ENCODE measurements at places on chromosomes 1 and 21. TPM values are rescaled to one million over a fixed set of nuclear protein-coding genes. Genes with fewer than 3 reads are reported as not detected.

GRCh38 chr1:216175714-216176113, 247.5 kb downstream of the USH2A start:
- H3K4me3 ChIP-seq = no peak overlapping the region
- H3K27ac ChIP-seq = no peak overlapping the region
- no peak for DNase-seq
- no peaks in the 10 kb centered on the region for H3K4me1 ChIP-seq
- H3K27me3 ChIP-seq = no peaks in the 10 kb centered on the region

DNA sequence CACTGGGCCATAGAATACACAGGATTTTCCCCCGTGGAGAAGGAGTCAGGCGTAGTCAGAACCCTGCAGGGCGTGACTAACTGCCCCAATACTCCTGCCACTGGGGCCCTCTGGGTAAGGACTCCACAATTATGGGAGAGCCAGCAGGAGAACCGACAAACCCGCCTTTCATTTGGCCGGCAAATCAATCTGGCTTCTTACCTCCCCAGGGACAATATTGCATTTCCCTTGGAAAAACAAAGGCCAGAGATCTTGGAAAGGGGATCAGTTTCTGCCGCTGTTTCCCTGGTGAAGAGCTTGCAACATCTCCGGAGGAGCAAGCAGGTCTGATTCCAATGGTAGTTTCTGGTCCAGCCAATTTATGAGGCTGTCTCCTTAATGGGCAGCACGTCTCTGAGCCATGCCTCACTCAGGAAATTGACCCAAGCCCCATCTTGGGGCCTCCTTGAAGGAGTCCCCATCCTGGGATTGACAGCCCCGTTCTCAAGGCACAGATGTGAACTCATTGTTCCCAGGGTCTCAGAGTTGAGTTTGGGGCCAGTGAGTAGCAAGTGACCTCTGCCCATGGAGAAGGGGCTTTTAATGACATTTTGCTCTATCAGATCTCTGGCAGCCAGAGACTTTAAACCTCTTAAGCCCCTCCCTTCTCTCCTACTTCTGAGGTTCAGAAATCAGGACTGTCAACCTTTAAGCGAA, 4.3 kb downstream of the TRABD2B start:
- DNase-seq = peak; percentile 23
- peaks cover 16% of the 10 kb centered on the region for H3K27me3 ChIP-seq
- no peaks in the 10 kb centered on the region for H3K36me3 ChIP-seq
- peaks cover 8% of the 10 kb centered on the region for H3K4me1 ChIP-seq
- H3K27ac ChIP-seq = peak overlapping the region; percentile 33

DNA sequence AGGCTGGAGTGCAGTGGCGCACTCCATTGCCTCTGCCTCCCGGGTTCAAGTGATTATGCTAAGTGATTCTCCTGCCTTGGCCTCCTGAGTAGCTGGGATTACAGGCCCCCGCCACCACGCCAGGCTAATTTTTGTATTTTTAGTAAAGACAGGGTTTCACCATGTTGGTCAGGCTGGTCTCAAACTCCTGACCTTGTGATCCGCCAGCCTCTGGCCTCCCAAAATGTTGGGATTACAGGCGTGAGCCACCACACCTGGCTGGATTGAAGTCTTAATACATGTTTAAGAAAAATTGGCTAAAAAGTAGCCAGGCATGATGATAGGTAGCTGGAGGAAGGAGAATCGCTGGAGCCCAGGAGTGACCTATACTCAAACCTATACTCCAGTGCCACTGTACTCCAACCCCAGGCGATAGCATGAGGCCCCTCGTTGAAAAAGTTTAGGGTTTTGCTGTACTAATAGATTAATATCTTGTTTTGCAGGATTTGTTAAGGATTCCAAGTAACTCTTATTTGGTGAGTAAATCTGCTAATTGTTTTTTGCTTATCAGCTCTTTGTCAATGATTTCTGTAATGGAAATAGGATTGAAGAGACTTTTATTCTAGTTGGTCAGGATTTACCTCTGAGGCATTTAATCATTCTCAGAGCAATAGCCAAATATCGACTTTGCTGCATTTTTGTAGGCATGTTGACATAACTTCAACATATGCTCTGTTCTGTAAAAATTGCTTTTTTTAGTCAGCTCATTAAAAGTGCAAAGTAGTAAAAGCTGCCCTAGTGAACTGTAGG, 2.0 kb downstream of the RCC1 start:
- H3K36me3 ChIP-seq = no peaks in the 10 kb centered on the region
- DNase-seq = no peak
- H3K27ac ChIP-seq = peak overlapping the region; percentile 93
- no peaks in the 10 kb centered on the region for H3K27me3 ChIP-seq

GRCh38 chr1:183195142-183195574, 9.1 kb downstream of the LAMC2 start:
- DNase-seq = no peak
- H3K27me3 ChIP-seq = no peaks in the 10 kb centered on the region
- no peaks in the 10 kb centered on the region for H3K36me3 ChIP-seq

DNA sequence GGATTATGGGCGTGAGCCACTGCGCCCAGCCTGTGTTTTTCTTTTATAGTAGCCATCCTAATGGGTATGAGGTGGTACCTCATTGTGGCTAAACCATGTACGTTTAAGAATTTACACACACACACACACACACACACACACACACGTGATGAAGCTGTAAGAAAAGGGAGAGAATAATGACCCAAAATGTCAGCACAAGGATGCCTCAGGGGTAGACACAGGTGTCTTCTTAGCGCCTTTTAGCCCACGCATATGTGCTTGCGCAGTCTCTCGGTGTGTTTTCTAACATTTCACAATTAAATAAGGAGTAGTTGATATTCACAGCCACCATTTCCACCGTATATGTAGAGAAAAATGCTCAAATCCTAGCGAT, 782 bp upstream of the PFKL start:
- DNase-seq = no peak
- H3K27ac ChIP-seq = peak overlapping the region; percentile 76
- H3K4me3 ChIP-seq = peak overlapping the region; percentile 56

- DNase-seq = no peak
- peaks cover 34% of the 10 kb centered on the region for H3K4me1 ChIP-seq
- no peak overlapping the region for H3K4me3 ChIP-seq
- H3K36me3 ChIP-seq = no peaks in the 10 kb centered on the region
Observed at GRCh38 chr1:112981426-112981825, 25.4 kb upstream of the SLC16A1 start.

DNA sequence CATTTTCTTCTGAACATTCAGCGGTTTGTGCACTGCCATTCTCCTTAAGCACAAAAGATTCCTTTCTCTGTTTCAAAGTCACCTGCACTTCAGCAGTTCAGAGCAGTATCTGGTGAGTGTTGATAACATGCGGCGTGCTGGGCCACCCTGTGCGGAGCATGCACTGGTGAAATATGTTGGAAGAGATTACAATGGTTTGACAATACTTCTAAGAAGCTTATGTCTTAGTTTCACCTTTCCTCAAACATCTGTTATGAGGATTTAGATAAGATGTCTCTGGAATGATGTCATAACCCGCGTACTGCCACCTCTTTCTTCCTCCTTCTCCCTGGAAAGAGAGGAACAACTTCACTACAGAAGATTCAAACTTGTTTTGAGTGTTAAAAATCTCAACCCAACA, 650.3 kb downstream of the AJAP1 start:
- H3K36me3 ChIP-seq = no peaks in the 10 kb centered on the region
- no peaks in the 10 kb centered on the region for H3K4me1 ChIP-seq
- no peaks in the 10 kb centered on the region for H3K27me3 ChIP-seq

The SHISA4 gene
- 384 TPM for total RNA-seq

DNA sequence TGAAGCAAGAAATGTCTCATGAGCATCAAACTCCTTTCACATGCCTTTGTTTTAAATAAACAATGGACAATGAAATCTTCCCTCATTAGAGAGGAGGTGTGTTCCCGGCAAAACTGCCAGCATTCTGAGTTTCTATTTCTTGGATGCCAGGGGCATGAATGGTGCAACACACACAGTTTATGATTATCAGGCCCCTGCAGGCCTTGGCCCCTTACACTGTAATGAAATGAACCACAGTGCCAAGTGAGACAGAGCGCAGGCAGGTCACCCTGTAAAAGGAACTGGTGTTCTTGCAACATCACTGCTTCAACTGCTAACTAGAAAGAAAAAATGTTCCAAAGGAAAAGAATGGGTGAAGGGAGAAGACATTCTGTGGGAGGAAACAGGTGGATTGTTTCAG, 3.8 kb upstream of the PIGC start:
- H3K27me3 ChIP-seq = no peaks in the 10 kb centered on the region
- H3K4me1 ChIP-seq = peaks cover 50% of the 10 kb centered on the region
- no peaks in the 10 kb centered on the region for H3K36me3 ChIP-seq
- H3K27ac ChIP-seq = no peak overlapping the region
- no peak for DNase-seq

DNA sequence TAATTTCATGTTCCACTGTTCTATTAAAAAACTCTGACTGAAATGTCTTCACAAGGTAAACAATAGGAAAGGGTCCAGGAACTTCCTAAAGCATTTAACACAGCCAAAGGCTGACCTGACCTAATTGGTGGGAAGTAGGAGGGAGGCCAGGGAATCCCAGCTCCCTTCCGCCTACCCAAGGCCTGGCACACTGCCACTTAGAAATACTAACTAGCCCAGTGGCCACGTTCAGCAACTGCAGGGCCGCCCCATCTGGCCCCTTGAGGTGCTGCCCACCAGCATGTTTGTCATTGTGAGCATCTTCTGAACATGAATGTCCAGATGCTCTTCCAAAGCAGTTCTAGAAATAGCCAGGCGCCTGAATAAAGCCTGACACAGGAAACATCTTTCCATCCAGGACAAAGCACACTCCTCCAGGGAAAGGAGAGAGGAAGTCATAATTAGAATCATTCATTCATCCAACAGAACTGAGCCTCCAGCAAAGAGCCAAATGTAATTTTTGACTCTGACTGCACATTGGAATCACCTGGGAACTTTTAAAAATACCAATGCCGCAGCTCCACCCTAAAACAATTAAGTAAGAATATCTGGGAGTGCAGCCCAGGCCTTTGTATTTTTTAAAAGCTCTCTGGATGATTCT, 44.6 kb upstream of the BCL9 start:
- H3K27me3 ChIP-seq = no peaks in the 10 kb centered on the region
- H3K36me3 ChIP-seq = no peaks in the 10 kb centered on the region
- DNase-seq = no peak
- H3K4me3 ChIP-seq = no peak overlapping the region

The EXO1 gene
- not detected for total RNA-seq

The PLPPR5 gene
- total RNA-seq = not detected

DNA sequence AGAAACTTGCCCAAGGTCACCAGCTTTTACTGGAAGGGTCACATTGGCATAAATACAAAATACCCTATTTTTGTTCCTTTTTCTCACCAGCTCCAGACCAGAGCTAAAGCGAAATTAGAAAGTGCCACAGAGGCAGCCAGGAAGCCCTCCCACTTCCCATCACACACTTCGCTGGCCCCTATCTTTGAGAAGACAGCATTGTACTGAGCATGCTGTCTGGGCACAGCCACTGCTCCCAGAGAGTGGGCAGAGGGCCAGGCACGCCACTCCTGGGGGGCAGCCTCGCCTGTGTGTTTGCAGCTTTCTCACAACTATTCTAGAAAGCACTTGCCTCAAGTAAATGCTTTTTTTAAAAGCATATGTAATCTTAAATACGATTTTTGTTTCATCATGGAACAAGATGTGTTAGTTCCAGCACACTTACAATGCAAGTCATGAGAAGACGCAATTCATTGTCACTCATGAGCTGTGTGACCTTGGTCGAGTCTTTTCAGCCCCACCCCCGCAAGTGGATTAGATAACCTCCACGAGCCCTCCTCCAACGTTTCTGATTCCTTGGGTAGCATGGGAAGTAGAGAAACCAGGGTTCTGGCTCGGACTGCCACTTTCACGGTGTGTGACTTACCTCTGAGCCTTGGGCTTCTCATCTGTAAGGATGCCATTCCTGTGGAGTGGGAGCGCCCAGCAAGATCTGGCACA, 25.7 kb upstream of the EPHA8 start:
- H3K27ac ChIP-seq = no peak overlapping the region
- H3K27me3 ChIP-seq = no peaks in the 10 kb centered on the region
- H3K4me3 ChIP-seq = no peak overlapping the region
- DNase-seq = no peak
- H3K36me3 ChIP-seq = no peaks in the 10 kb centered on the region
- no peaks in the 10 kb centered on the region for H3K4me1 ChIP-seq

GRCh38 chr1:91885213-91885715, 687 bp downstream of the TGFBR3 start:
- DNase-seq = no peak
- no peaks in the 10 kb centered on the region for H3K27me3 ChIP-seq
- H3K4me3 ChIP-seq = peak overlapping the region; percentile 80
- peaks cover 12% of the 10 kb centered on the region for H3K4me1 ChIP-seq
- peak overlapping the region; percentile 88 for H3K27ac ChIP-seq

Data from gastrocnemius medialis (tissue), 4 donors.